MM.1S (cell line): ENCODE measurements at places on chromosomes 12 and 14.

- no peaks in the 10 kb centered on the region for H3K36me3 ChIP-seq
- H3K4me1 ChIP-seq = no peaks in the 10 kb centered on the region
- no peaks in the 10 kb centered on the region for H3K27me3 ChIP-seq
- H3K27ac ChIP-seq = no peak overlapping the region
- no peak overlapping the region for H3K4me3 ChIP-seq
These were observed 38.6 kb downstream of the CCDC85C start for GRCh38 chr14:99565383-99565782.

DNA sequence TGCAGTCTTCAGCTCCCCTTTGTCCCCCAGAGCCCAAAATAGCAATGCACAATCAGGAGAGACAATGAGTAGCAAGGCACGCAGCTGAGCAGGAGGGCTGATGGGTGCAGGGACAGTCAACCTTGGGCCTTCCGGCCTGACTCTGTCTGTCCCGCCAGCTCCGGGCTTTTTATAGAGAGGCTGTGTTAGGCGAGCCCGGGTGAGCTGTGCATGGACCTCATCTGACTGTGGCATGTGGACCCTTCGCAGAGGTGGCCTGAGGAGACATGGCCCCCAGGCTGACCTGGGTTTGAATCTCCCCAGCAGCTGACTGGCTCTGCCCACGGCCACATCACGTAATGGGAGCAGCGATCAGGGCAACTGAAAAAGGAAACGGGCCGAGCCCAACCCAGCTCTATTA is 177.9 kb downstream of the TSPAN9 start:
- H3K27me3 ChIP-seq = peaks cover 97% of the 10 kb centered on the region
- no peak for DNase-seq
- H3K36me3 ChIP-seq = no peaks in the 10 kb centered on the region
- H3K27ac ChIP-seq = no peak overlapping the region
- H3K4me3 ChIP-seq = no peak overlapping the region

DNA sequence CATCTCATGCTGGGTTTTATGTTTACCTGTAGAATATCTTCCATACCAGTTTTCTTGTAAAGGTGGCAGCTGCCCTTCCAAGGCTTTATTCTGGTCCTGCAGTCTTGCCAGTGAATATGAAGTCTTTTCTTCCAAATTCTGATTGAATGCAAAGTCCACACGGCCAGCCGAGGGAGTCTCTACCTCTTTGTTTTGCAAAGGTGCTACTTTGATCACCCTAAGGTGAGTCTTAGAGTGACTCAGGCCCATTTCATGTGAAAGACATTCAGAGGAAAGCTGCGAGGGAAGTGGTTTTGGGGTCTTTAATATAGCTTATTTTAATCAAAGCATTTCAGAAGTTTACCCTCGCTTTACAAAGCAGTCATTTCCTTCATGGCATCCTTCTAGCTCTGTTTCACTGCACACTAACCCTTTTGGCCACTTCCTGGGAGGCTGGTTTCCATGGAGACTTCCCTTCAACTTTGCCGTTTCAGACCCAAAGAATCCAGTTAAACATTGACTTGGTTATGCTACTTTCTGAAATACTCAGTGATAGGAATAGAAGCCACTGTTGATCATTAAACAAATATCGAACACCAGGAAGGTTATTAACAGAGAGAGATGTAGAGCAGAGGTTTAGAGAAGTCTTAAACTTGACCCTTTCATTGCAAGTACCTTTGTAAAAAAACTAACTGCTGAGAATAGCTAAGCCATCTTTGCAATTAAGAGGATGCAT is at the start of gene CCDC198:
Gene CCDC198 (minus strand): TSS at position 391 of the 715 bp plus-strand sequence. CDS start 142 bp downstream, at position 249.
- no peaks in the 10 kb centered on the region for H3K27me3 ChIP-seq
- H3K27ac ChIP-seq = no peak within 1 kb of the TSS
- no peak for DNase-seq
- no peaks in the 10 kb centered on the region for H3K4me1 ChIP-seq
- H3K36me3 ChIP-seq = no peaks in the 10 kb centered on the region

- H3K27ac ChIP-seq = no peak overlapping the region
- H3K4me1 ChIP-seq = no peaks in the 10 kb centered on the region
- peak; percentile 48 for DNase-seq
- H3K4me3 ChIP-seq = no peak overlapping the region
- H3K27me3 ChIP-seq = no peaks in the 10 kb centered on the region
- peaks cover 12% of the 10 kb centered on the region; the same call in 1 of the 2 replicates for H3K36me3 ChIP-seq
These were observed 22.5 kb downstream of the MRPS35 start for GRCh38 chr12:27733052-27733656.

GRCh38 chr12:95851606-95852005 is 7.1 kb upstream of the SNRPF start:
- no peak overlapping the region for H3K4me3 ChIP-seq
- H3K27ac ChIP-seq = no peak overlapping the region

DNA sequence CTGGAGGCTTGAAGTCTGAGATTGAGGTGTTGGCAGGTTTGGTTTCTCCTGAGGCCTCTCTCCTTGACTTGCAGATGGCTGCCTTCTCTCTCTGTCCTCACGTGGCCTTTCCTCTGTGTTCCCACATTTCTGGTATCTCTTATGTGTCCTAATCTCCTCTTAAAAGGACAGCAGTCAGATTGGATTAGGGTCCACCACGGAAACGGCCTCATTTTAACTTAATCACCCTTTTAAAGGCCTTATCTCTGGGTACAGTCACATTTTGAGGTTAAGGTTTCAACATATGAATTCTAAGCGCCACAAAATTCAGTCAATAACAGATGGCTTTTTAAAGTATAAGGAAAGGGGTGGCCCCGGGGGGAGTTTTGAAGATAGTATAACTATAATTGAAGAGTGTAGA is 33.5 kb downstream of the UNC79 start:
- no peak overlapping the region for H3K4me3 ChIP-seq
- no peaks in the 10 kb centered on the region for H3K4me1 ChIP-seq
- H3K27ac ChIP-seq = no peak overlapping the region
- H3K36me3 ChIP-seq = no peaks in the 10 kb centered on the region

GRCh38 chr12:15709551-15709950 is 79.6 kb downstream of the EPS8 start:
- no peaks in the 10 kb centered on the region for H3K27me3 ChIP-seq
- no peak overlapping the region for H3K27ac ChIP-seq
- no peaks in the 10 kb centered on the region for H3K4me1 ChIP-seq
- no peak for DNase-seq
- H3K36me3 ChIP-seq = no peaks in the 10 kb centered on the region
- H3K4me3 ChIP-seq = no peak overlapping the region

- no peaks in the 10 kb centered on the region; the same call in 1 of the 2 replicates for H3K36me3 ChIP-seq
- no peak for DNase-seq
- no peaks in the 10 kb centered on the region for H3K27me3 ChIP-seq
- no peak overlapping the region for H3K27ac ChIP-seq
- H3K4me3 ChIP-seq = no peak overlapping the region
- no peaks in the 10 kb centered on the region for H3K4me1 ChIP-seq
These were observed 32.8 kb downstream of the GIT2 start for GRCh38 chr12:109963330-109963729.

DNA sequence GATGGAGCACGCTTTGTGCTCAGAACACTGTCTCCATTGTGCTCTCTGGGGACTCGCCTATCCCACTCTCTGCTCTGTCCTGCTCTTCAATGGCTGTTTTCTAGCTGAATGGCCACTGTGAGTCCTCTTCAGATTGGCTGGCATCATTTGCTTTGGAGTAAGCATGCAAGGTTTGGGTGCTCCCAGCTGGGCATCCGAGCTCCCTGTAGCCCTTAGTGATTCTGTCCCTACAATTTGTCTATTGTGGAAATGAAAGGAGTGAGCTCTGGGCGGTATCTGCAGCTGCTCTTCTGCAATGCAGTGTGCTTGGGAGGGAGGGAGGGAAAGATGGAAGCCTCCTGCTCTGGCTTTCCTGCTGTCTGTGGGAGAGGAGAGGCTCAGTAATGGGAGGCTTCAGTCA is 84.8 kb downstream of the SMOC1 start:
- H3K4me1 ChIP-seq = no peaks in the 10 kb centered on the region
- no peaks in the 10 kb centered on the region for H3K27me3 ChIP-seq

GRCh38 chr12:119681111-119681510 is 13.2 kb downstream of the PRKAB1 start:
- no peaks in the 10 kb centered on the region for H3K36me3 ChIP-seq
- H3K27me3 ChIP-seq = no peaks in the 10 kb centered on the region
- 0 out of 2 replicates have a peak, but pooled peaks cover 4% of the 10 kb centered on the region for H3K4me1 ChIP-seq
- H3K4me3 ChIP-seq = no peak overlapping the region
- no peak for DNase-seq

DNA sequence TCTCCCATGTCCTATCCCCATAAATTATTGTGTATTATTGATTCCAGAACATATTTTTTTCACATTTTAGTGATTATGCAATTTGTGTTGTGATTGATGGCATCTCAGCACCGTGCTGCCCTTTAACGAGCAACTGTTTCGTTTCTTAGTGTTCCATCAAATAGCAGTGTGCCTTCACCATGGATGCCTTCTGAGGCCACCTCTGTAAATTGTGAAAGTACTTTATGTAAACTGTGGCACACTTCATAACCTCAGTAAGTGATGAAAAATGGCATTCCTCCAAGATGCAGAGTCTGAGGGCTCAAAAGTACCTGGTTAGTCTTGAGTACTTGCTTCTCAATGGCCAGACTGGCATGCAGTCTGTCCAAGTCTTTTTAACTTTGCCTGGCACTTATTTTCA is 8.2 kb downstream of the CHST11 start:
- no peaks in the 10 kb centered on the region for H3K27me3 ChIP-seq
- H3K27ac ChIP-seq = no peak overlapping the region
- DNase-seq = no peak
- H3K4me3 ChIP-seq = no peak overlapping the region
- no peaks in the 10 kb centered on the region for H3K36me3 ChIP-seq

- H3K4me1 ChIP-seq = no peaks in the 10 kb centered on the region
- H3K27me3 ChIP-seq = peaks cover 21% of the 10 kb centered on the region
- H3K27ac ChIP-seq = no peak overlapping the region
These were observed 11.6 kb downstream of the SMIM41 start for GRCh38 chr12:52091061-52091460.

DNA sequence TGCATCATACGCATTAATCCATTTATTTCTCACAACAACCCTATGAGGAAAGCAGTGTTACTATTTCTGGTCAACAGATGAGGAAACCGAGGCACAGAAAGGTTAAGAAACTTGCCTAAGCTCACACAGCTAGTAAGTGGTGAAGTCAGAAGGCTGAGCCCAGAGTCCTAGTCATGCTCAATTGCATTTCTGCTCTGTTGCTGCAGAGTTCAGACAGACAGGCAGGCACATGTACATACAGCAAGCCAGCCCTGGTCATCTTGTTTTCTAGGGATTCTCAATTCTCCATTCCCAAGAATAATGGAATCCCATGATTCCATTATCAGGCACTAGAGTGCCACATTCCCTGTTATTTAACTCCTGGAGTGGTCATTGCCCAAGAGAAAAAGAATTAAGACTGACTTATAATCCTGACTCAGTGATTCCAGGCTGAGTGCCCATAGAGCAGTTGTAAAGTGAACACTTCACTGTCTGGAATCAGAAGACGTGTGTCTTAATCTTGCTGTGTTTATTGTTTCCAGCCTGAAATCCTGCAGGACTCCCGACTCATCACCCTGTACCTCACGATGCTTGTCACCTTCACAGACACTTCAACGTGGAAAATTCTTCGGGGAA is 10.7 kb downstream of the UBE3B start:
- H3K27me3 ChIP-seq = no peaks in the 10 kb centered on the region
- H3K36me3 ChIP-seq = no peaks in the 10 kb centered on the region
- no peaks in the 10 kb centered on the region for H3K4me1 ChIP-seq

- peak overlapping the region; percentile 94 for H3K27ac ChIP-seq
- H3K27me3 ChIP-seq = no peaks in the 10 kb centered on the region
- DNase-seq = peak; percentile 41
- H3K4me3 ChIP-seq = peak overlapping the region; percentile 55; the same call in 1 of the 2 replicates
- no peaks in the 10 kb centered on the region for H3K36me3 ChIP-seq
These were observed 41.8 kb downstream of the CORO1C start for GRCh38 chr12:108689314-108690190.

DNA sequence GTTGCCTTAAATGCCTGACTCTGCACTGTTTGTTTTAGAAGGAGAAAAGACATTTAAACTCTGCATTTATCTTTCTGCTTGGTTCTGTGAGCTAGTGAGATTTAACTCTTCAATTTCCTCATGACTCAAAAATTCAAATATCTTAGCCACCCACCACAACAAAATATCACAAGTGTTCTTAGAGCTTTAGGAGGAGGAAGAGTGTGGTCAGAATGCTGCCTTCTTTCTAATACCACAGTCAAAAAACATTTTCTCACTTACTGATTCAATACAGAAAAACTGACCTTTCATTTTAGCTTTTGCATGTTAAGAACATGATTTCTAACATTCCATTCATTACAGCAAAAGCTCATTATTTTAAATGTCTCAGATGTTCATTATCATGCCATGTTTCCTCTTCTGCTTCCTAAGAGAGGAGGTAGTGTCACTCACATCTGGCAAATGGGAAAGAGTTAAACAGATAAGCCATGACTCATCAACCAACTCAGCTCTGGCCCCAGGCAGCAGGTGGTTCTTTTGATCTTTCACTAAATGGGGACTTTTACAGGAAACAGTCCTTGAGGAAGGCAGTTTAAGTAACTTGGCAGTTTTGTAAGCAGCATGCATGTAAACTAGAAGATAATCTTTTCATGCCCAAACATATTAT is 56.4 kb upstream of the RNU6-8 start:
- H3K36me3 ChIP-seq = no peaks in the 10 kb centered on the region
- peaks cover 29% of the 10 kb centered on the region for H3K4me1 ChIP-seq
- H3K27ac ChIP-seq = peak overlapping the region; percentile 75
- peak; percentile 83 for DNase-seq

GRCh38 chr14:101932673-101933072 is 31.7 kb upstream of the DYNC1H1 start:
- H3K36me3 ChIP-seq = no peaks in the 10 kb centered on the region
- H3K27me3 ChIP-seq = no peaks in the 10 kb centered on the region
- no peak for DNase-seq
- H3K4me1 ChIP-seq = no peaks in the 10 kb centered on the region

GRCh38 chr12:2804393-2805142 is 7.9 kb upstream of the ITFG2 start:
- H3K27me3 ChIP-seq = no peaks in the 10 kb centered on the region
- H3K4me3 ChIP-seq = no peak overlapping the region
- peaks cover 10% of the 10 kb centered on the region for H3K36me3 ChIP-seq
- DNase-seq = no peak

DNA sequence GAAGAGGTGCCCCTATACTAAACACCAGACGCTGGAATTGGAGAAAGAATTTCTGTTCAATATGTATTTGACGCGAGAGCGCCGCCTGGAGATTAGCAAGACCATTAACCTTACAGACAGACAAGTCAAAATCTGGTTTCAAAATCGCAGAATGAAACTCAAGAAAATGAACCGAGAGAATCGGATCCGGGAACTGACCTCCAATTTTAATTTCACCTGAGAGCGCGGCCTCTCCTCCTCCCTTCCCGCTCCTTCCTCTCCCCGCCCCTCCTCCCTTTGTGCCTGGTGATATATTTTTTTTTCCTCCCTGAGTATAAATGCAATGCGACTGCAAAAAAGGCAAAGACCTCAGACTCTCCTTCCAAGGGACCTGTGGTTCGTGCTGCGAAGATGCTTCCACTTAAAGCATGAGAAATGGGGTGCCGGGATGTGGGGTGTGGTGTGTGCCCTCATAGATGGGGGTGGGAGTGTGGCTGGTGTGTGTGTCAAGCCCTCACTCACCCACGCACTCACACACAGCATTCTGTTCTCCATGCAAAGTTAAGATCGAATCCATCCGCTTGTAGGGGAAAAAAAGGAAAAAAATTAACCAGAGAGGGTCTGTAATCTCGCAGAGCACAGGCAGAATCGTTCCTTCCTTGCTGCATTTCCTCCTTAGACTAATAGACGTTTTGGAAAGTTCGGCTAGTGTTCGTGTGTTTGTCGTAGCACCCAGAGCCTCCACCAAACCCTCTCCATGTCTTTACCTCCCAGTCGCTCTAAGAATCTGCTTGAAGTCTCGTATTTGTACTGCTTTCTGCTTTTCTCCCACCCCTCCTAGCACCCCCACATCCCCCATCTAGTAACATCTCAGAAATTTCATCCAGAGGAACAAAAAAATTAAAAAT is 4.5 kb downstream of the HOXC10 start:
- peaks cover 20% of the 10 kb centered on the region; the same call in 1 of the 2 replicates for H3K4me1 ChIP-seq
- peaks cover 96% of the 10 kb centered on the region for H3K27me3 ChIP-seq
- H3K4me3 ChIP-seq = peak overlapping the region; percentile 45
